ENCODE measurements at places on chromosomes 7 and 10.

DNA sequence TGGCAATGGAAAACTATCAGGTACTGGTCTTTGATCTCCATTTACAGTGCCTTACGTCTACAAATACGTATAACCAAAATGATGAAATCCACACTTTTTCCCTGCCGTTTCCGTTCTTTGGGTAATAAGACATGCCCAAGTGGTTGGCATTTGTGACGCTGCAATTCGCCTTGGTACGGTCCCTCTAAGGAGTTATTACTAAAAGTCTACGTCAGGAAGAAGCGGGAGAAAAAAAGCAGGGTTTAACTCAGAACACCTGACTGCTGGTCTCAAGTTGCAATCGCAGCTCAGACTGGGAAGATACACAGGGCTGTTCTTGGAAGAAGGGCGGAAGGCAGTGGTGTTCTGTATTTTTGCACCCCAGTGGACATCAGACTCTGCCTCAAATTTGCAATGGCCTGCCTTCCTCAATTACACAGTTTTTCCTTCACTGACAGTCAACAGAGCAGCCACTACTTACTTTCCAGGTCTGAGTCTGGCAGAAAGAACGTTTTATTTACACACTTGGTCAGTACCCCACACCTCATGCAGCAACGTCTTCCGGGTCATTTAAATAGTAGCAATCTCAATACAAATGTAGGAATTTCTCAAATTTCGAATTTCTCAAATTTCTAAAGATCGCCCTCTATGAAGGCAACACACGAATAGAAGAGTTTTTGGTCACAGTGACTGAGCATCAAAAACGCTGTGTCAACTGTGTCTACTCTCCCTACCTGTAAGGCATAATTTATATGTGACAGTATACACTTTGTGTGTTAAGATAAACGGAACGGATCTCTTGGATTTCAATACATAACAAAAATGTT, 2.1 kb downstream of the BAIAP2L1 start:
- DNase-seq = no peak

DNA sequence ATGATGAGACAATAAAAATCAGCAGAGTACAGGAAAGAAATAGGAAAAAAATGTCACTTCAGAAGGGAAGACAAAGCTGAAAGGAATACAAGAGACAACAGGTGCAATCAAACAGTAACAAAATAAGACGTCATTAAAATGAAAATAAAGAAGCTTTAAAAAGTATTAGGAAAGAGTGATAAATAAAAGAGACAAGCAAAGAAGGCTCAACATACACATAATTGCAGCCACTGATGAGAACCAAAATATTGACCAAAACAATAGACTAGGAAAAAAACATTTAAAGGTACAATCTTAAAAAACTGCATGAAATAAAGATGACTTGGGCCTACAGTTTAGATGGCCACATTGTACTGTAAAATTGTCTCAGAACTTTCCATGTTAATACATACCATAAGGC, 160.5 kb upstream of the MINDY3 start:
- DNase-seq = no peak

- no peak for DNase-seq
These were observed 55.7 kb downstream of the CCDC3 start for GRCh38 chr10:12945690-12946359.

GRCh38 chr7:30430276-30430675, 48.3 kb downstream of the NOD1 start:
- no peak for DNase-seq

- no peak for DNase-seq
These were observed 618.3 kb upstream of the AUTS2 start for GRCh38 chr7:68980011-68980410.

- DNase-seq = no peak
These were observed 100.2 kb upstream of the MPP7 start for GRCh38 chr10:28403090-28403489.

DNA sequence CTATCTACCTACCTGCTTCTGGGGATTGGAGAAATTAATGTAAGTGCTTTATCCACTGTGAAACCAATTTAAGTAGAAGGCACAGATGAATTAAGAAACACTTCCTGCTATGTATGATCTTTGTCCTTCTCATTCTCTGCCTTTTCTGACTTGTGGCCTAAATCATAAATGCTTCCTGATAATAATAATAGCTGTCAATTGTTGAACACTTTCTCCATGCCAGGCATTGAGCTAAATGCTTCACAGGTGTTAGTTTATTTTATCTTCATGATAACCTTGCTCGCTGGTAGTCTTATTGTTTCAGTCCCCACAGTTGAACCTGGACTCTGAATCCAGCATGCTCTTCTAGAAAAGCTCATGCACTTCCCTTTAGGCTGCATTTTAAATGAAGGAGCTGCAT, 75.4 kb downstream of the CHN2 start:
- no peak for DNase-seq

GRCh38 chr7:1720326-1720725, 50.2 kb downstream of the ELFN1 start:
- DNase-seq = no peak

DNA sequence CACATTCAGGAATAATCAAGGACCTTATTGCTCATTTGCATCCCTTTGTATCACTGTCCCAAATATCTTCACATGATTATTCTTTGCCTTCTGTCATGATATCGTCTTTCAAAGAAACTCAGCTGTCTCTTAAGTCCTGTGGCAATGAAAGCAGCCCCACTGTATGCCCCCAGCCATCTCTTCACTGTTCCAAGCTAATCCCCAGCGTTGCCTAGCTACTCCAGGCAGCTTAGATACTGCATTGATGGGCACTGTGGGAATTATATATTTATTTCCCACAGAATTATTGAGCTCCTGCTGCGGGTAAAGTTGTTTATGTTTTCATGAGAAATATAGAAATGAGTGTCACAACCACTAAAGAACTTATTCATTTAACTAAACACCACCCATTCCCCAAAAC, 38.8 kb downstream of the SND1 start:
- DNase-seq = no peak

GRCh38 chr7:14521183-14521582, 381.4 kb downstream of the DGKB start:
- no peak for DNase-seq

GRCh38 chr7:150377635-150378034, 1.5 kb upstream of the ZNF775 start:
- no peak for DNase-seq

DNA sequence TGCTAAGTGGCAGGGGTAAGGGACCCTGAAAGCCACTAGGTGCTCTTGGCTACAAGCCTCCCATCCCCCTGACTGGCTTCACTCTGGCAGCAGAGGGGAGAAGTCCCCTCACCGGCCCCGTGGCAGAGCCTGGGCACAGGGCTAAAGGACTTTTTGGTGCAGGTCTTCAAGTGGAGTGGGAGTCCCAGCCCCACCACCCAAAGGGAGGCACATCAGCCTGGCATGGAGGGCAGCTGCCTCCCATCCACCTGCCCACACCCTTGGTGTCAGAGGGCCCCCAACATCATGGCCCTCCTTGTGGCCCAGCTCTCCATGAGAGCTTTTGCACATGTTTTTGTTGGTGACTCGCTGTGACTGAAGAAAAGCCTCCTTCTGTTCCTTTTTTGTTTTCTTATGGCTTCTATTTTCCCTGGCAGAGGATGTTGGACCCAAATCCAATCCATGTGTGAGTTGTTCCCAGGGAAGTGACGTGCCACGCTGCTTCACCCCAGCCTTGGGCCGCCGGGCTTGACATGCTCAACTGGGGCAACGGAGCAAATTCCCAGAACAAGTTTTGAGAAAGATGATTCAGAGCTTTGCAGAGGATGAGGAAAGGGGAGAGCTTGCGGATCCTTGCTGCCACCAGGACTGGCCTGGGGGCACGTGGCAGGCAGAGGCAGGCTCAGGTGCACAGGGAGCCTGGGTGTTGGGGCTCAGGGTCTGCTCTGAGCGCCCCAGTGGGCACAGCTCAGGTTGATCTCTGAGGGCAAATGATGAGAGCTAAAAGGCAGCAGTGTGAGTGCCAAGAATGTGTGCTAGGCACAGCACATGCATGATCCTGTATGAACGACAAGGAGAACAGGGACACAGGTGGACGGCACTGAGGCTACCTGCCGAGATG, 1.9 kb upstream of the AEBP1 start:
- no peak for DNase-seq

DNA sequence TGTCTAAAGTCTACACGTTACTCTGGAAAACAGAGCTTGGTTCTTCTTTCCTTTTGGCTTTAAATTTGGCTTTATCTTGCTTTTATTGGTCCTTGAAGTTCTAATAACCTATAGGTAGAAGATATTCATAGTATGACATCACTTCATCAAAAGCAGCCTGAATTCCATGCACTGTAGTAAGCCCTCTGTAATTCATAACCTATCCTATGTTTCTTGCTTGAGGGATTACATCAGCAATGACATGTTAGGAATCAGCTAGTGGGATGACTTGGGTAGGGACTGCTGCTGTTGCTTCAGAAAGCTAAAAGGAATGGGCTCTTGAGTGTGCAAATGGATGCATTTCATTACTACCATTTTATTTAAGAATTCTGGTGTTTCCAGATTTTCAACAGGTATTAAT, 184.9 kb downstream of the PTEN start:
- DNase-seq = no peak

- DNase-seq = no peak
These were observed 440.3 kb downstream of the POM121L12 start for GRCh38 chr7:53475776-53476175.

- DNase-seq = no peak
These were observed 157.7 kb upstream of the COL1A2 start for GRCh38 chr7:94236960-94237359.
